ENCODE measurements at places on chromosomes 1 and 21.

DNA sequence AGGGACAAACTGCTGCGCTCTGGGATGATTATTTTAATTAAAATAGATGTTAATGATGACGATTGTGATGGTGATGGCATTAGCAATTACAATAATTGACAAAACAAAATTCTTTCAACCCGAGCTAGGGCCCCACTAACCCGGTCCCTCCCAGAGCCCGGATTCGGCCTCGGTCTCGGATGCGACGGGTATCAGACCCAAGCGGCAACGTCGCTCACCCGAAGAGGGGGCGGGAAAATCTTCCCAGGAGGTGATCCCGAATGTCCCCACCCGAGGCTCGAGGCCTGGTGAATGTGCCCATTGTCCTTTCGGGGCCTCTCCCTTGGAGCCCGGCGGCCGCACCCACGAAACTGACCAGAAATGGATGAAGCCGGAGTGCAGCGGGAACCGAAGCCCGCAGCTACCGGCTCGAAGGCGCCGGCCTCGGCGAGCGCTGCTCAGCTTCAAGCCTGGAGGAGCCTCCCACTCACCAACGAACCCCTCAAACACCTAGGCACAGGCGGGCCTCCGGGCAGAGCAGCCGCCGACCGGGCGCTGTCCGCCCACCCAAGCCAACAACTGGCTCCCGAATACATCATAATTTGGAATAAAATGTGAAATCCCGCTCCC is 1.2 kb downstream of the TAL1 start:
- DNase-seq, result no peak
- no peak overlapping the region for H3K27ac ChIP-seq
- H3K4me3 ChIP-seq, result peak overlapping the region; percentile 73
- H3K27me3 ChIP-seq, result no peaks in the 10 kb centered on the region

DNA sequence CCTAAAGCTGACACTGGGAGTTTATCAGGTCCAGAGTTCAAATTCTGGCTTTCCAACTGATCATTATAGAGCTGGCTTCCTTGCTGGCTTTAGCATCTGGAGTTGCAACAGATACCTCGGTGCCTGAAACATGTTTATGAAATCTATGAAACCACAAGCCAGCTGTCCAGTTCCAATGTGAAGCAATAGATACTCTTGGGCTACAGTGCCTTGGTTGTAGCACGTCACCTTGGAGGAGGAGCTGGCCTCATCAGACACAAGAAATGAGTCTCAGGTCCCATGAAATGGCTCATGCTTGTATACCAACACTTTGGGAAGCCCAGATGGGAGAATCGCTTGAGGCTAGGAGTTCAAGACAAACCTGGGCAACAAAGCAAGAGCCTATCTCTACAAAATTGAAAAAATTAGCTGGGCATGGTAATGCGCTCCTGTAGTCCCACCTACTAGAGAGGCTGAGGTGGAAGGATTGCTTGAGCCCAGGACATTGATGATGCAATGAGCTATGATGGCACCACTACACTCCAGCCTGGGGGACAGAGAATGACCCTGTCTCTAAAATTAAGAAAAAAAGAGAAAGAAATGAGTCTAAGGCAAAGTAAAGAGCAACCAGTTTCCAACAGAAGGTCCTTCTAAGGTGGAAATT is 132.5 kb upstream of the ZNF648 start:
- no peaks in the 10 kb centered on the region for H3K36me3 ChIP-seq
- H3K4me1 ChIP-seq, result no peaks in the 10 kb centered on the region
- no peaks in the 10 kb centered on the region for H3K27me3 ChIP-seq

DNA sequence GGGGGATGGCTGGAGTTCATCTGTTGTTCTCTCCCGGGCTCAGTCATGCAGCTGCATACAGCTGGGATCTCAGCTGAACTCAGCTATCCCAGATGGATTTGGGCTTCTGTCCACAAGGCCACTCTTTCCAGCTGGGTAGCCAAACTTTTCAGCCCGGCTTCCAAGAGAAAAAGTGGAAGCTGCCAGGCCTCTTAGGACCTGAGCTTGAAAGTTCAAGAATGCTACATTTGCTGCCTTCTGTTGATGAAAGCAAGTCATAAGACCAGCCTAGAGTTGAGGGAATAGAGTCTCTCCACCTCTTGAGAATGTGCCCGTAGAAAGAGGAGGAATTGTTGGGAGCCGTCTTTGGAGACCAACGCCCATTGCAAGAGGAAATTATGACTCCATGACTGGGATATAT is 95.3 kb downstream of the C1orf21 start:
- no peaks in the 10 kb centered on the region for H3K4me1 ChIP-seq
- DNase-seq, result no peak
- no peak overlapping the region for H3K27ac ChIP-seq
- no peaks in the 10 kb centered on the region for H3K27me3 ChIP-seq
- no peak overlapping the region for H3K4me3 ChIP-seq

DNA sequence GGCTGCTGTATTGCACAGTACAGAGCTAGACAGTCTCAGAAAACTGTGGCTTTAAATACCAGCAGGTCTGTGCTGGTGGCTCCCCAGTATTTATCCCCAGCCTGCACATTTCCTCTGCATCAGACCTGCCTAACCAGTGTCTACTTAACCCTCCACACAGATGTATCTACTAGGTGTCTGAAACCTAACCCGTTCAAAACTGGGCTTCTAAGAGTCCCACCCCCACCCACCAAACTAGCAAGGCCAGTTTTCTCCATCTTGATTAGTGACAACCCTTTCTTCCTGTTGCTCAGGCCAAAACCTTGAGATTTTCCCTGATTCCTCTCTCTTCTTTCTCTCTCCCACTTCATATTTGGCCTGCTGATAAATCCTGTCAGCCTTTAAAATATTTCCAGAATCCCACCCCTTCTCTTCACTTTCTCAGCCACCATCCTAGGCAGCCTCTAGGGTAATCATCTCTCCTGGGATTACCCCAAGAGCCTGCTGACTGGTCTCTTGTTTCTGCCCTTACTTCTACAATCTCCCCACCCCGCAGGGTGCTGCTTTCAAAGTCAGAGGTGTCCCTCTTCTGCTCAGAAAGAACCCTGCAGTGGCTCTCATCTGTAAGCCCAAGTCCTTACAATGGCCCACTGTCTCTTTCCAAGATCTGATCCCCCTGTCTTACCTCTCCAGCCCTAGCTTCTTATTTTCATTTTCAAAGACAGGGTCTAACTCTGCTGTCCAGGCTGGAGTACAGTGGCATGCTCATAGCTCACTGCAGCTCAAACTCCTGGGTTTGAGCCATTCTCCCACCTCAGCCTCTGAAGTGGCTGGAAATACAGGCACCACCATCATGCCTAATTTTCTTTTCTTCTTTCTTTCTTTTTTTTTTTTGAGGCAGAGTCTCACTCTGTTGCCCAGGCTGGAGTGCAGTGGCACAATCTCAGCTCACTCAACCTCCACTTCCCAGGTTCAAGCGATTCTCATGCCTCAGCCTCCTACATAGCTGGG is 45.2 kb downstream of the H3-3A start:
- no peak overlapping the region for H3K4me3 ChIP-seq
- H3K36me3 ChIP-seq, result no peaks in the 10 kb centered on the region
- no peaks in the 10 kb centered on the region for H3K27me3 ChIP-seq

DNA sequence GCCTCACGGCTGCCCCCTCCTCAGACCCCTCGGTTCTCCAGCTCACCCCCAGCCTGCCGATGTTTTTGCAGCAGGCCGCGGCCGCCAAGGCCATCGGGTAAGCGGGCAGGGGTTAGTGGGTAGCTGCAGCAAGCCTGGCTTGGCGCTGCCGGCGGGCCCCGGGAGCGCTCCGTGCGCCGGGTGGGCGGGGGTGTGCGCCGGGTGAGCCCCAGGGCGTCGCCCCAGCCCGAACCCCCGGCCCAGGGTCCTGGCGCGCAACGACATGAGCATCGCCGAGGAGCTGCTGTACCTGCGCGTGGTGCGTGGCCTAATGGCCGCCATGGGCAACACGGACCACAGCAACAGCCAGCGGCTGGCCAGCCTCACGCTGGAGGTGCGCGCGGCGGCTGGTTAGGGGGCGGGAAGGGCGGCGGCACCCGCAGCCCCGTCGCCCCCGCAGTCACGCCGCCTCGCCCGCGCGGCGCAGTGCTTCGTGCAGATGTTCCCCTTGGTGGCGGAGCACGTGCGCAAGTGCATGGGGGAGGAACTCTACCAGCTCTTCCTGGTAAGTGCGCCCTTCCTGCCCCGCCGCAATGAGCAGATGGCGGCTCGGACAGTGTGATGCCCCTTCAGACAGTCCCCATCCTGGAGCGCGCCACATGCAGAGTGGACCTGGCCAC is 6.5 kb downstream of the RNU5D-1 start:
- no peak overlapping the region for H3K4me3 ChIP-seq
- H3K27ac ChIP-seq, result no peak overlapping the region
- DNase-seq, result no peak
- H3K36me3 ChIP-seq, result no peaks in the 10 kb centered on the region

All from Caco-2 (cell line).